ENCODE measurements at places on chromosomes 7 and 10. TPM values are rescaled to one million over a fixed set of nuclear protein-coding genes. Genes with fewer than 3 reads are reported as not detected.

Gene SFTPA1
- total RNA-seq = not detected

Gene ATOH7
- total RNA-seq = not detected

Gene YAE1
- total RNA-seq = 52.7 TPM

Gene C10orf95
- total RNA-seq = not detected

Gene ZNF92
- total RNA-seq = 10.7 TPM

Gene SPDYE8
- not detected for total RNA-seq

Gene WIPF3
- not detected for total RNA-seq

GRCh38 chr10:125294109-125294508 lies 133.7 kb upstream of the CTBP2 start:
- no peak for DNase-seq

DNA sequence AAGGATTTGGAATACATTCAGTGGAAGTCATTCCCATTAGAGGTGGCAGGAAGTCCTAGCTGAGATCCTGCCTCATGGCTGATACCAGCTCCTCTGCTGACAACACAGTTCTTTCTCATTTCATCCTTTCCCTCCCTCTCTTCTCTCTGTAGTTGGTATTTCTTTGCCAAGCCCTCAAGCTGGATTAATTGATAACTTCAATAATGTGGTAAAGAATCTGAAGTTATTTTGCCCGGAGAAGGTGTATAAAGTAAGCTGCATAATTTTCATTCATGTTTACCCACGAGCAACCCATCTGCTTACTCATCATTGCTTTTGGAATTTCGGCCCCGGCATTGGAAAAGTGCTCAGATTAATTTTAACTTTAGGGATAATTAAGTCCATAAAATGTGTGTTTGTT lies 85.2 kb upstream of the PLPP4 start:
- DNase-seq = no peak

GRCh38 chr10:5809527-5810154 lies 3.6 kb downstream of the GDI2 start:
- DNase-seq = peak; percentile 13

DNA sequence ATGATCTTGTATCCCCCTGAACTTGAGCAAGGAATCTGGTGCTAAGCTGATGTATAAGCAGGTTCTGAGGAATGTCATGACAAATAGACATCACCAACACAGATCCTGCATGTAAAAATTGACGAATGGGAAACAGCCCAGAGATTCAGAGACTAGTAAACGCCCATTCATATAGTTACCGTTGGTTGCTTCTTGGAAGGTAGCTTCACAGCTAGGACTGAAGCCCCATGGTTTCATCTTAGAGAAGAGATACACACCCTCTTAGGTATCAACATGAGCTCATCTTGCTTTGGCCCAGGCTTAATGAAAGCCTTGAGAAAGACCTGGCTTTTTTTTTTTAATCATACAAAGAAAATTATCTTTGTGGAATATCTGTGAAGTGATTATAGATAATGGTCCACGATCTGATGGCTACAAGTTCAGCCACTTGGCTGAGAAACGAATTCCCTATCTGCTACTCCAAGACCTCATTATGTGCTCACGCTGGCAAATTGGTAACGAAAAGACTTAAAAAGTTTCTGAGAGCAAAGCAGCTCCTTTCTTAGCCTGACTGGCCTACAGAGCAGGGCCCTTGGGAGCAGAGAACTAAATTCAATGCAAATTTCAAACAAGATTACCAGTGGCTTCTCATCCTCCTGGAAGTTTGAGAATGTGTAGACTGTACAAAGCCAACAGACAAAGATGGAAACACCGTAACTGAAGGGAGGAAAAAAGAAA lies 181.1 kb downstream of the NRP1 start:
- no peak for DNase-seq

- DNase-seq = no peak
These were observed 9.2 kb upstream of the ORAI2 start for GRCh38 chr7:102424129-102424551.

DNA sequence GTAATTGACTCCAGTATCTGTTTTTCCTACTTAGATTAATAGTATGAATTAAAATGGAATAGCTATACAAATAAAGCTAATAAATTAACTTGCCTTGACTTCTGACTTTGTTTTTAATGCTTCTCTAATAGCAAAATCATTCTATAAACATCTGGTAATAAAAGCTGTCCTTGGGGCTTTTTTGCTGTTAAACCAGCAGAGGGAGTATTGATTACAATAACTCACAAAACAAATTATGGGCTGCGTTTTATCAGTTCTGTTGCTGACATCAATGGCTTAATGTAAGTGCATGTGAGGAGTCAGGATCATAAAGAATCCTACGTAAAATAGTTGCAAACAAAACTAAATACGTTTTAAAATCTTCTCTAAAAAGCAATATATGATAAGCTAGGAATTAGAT lies 667.8 kb downstream of the PCDH15 start:
- no peak for DNase-seq

DNA sequence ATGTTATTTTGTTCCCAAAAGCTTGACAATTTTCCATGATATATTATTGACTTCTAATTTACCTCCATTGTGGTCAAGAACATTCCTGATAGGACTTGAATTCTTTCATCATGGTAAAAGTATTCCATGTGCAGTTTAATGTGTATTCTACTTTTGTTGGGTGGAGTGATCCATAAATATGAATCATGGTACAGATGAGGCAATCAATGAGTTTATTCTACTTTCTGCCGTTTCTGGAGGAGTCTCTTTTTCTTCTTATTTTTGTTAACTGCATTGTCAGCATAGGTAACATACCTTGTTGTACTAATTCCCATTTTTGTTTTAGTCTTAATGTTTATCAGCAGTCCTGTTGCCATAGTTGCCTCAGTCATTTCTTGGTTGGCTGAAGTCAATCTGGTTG lies 69.6 kb downstream of the SHOC2 start:
- no peak for DNase-seq

GRCh38 chr10:50653758-50654157 lies 30.0 kb upstream of the SGMS1 start:
- no peak for DNase-seq

Data from RPMI7951 (cell line).